ENCODE measurements at places on chromosomes 3 and 15.

- no peak for DNase-seq
Measured at GRCh38 chr3:64925575-64925974, 237.8 kb upstream of the ADAMTS9 start.

GRCh38 chr3:179186426-179186825 is 38.3 kb downstream of the PIK3CA start:
- no peak for DNase-seq

GRCh38 chr3:26840272-26840870 is 217.8 kb downstream of the LRRC3B start:
- DNase-seq = no peak

DNA sequence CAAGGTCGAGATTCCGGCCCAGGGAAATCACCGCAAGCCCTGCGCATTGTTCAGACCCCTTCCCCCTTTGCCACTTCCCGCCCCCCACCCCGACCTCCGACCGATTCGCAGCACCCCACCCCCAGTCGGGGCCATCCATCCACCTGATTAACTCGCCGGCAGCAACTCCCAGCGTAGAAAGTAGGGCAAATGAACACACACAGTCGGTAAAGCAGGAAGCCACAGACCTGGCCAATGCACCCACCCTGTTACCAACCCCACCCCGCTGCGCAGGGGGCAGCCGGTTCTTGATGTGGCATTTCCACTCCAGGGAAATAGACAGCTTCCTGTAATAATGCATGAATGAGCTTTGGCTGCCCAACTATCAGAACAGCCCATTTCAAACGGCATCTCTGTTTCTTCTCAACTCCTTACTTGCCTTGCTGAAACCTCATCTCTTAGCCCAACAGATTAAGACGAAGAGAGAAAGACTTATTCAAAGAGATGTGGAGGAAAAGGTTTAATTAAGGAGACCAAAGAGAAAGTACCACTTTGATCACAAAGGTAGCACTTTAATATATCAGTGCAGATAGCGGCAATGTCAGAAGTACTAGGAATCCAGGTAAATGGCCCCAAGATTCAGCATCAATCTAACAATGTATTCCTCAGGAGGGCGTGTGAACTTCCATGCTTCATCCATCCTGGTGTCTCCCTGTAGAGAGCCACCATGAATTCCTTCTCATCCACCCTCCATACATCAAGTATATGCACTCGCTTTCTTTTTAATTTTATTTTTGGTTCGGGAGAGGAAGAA is 1.9 kb downstream of the TNIK start:
- no peak for DNase-seq

DNA sequence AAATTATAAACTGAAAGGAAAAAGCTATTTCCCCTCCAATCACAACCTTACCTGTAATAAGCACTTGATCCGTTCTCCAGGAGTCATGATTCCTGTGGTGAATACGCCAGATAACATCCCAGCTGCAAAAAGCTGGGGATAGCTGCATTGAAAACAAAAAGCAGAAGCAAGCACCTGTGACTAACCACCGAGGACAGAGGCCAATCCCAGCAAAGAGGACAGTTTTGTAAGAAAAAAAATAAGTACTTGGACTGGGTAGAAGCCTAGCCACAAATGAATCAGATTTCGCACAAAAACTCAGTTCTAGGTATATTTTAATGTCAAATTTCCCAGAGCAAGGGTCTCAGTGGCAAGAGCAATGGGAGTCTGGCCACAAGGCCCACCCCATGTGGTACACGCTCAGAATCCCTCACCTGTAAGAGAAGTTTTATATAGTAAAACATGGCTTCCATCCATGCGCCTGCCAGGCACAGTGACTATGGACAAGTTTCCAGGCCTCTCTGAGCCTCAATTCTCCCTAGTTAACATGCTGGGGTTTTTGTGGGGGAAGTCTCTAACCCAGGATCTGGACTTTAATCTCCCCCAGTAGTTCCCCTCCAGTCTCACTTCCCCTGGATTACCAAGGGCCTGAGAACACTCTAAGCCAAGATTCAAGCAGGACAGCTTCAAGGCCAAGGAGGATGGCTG is 19.2 kb downstream of the SLC25A20 start:
- no peak for DNase-seq

DNA sequence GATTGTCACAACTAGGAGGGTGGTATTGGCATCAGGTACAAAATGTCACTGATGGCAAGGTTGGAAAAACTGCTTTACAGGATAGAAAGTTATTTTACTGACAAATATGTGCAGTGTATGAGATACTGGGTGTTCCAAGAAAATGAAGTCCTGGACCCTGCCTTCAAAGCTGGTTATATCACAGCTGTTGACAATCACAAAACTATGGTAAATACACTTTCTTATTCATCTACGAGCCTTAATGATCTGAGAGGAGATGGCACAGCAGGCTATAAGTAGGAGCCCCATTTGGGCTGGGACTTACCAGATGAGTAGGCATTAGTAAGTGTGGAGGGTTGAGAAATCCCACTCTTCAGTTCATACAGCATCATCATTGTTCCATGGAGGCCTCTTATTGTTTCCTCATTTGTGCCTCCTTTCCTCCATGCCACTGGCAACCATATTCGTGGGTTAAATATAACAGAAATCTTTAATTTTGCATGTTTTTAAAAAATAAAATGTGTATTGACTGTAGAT is 66.9 kb downstream of the CMTM8 start:
- DNase-seq = no peak

GRCh38 chr3:161737171-161737570 is 240.6 kb downstream of the OTOL1 start:
- no peak for DNase-seq

- no peak for DNase-seq
Measured at GRCh38 chr15:72599855-72600464, 54.5 kb upstream of the GOLGA6B start.

DNA sequence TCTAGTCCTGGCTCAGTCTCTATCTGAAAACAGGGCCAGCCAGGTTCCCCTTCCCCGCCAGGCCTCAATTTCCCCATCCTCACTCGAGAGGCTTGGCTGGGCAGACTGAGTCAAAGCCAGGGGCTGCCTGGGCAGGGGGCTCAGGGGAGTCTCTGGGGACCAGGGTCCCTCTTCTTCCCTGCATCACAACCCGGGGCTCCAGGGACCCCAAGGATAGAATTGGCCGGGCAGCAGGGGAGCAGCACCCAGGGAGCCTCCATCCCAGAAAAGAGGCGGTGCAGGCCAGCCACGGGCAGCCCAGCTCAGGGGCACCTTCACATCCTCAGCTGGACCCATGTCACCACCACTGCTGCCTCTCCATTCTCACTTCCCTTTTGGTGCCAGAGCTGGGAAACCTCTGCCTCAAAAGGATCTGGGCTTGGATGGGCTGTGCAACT is 13.3 kb upstream of the PLXND1 start:
- no peak for DNase-seq

DNA sequence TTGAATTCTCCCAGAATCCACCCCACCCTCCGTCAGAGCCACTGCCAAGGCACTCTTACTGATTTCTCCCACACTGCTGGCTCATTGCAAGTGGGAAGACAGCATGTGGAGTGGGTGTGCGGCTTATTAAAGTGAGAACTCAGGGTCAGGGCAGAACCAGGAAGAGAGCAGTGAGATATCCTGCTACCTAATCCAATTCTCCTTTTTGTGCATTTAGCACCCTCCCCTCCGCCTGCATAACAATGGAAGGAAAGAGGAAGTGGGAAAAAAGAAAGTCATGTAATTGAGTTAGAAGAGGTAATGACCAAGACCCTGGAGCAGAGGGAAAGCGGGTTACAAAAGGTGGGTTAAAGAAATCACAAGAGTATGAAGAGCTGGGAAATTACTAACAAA is 27.8 kb upstream of the PIK3CB start:
- no peak for DNase-seq

DNA sequence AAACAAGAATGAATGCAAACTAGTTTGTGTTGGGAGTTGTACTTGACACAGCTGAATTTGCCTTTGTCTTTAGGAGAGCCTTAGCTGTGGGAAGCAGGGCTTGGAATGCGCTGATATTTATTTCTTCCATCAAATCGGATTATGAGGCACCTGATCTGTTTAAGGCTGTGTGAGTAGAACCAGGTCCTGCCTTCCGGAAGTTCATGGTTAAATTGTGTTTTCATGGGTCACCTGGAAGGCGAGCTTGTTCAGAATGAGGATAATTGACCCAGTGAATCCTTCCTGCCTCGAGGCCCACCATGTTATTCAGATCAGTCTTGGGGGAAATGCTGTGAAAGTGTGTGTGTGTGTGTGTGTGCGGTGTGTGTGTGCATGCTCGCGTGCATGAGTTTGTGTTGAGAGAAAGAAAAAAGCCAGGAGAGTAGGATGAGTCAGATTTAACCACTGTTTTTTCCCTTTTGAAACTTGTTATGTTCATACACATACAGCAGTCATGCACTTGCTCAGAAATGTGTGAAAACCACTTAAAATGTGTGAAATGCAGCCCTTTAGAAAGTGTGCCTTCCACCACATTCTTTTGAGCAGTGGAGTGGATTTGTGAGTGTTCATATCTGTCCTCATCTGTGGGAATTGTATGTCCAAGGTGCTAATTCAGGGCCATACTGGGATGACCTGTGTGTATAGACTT is 36.7 kb downstream of the SMAD3 start:
- DNase-seq = no peak

GRCh38 chr3:32782407-32782806 is 35.4 kb upstream of the TRIM71 start:
- DNase-seq = no peak

Measured in NCI-H2171 (cell line).